ENCODE measurements at places on chromosomes 4 and X.

GRCh38 chr4:87410157-87410556, 12.2 kb upstream of the NUDT9 start:
- no peak for DNase-seq

DNA sequence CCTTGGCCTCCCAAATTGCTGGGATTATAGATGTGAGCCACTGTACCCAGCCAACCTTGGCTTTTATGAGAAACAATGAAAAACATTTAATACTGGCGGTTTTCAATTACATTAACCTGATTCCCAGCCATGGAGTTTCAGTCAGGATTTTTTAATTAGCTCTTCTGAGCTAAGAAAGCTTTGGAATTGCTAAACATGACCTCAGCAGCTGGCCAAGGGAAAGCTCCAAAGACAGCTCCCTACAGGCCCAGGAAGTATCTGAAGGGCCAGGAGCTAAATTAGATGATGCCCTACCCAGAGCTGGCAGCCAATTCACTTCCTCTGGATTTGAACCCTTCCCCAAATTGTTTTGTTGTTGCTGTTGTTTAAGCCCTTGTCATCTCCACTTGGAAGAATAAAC, 26.5 kb upstream of the FUNDC1 start:
- no peak for DNase-seq

- DNase-seq = no peak
These were observed 144.6 kb downstream of the TBL1X start for GRCh38 chrX:9609499-9609898.

GRCh38 chrX:40298572-40299479, 201.1 kb upstream of the BCOR start:
- no peak for DNase-seq

GRCh38 chr4:40525752-40526598, 103.7 kb downstream of the RBM47 start:
- DNase-seq = no peak

DNA sequence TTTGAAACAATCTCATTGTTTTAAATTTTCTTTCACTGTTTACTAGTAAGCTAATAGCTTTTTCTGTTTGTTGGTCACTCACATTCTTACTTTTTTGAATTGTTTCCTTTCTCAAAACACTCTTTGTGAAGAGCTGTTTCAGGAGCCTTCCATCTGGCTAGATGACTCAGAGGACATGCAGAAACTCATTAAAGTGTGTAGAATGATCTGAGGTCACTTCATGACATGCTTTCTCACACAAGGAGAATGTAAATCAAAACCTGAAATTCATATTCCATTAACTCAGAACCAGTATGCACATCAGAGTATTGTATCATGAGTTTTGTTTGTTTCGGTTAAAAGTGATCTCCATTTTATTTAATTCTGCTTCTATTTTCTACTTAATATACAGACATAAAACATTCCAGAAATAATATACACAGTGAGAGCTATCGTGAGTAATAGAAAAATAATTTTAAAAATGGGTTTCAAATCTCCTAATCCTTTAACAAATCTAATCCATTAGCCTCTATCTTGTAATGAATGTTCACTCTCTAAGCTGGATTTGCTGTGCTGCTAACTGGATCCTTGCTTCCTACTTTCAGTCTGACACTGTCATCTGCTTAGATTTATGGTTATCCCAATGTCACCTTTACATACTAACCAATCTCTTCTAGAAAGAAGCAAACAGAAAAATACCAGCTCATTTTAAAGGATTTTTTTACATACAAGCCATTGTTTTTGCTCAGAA, 449.6 kb downstream of the FSTL5 start:
- DNase-seq = no peak

GRCh38 chr4:123784626-123785025, 388.0 kb downstream of the SPRY1 start:
- DNase-seq = no peak

DNA sequence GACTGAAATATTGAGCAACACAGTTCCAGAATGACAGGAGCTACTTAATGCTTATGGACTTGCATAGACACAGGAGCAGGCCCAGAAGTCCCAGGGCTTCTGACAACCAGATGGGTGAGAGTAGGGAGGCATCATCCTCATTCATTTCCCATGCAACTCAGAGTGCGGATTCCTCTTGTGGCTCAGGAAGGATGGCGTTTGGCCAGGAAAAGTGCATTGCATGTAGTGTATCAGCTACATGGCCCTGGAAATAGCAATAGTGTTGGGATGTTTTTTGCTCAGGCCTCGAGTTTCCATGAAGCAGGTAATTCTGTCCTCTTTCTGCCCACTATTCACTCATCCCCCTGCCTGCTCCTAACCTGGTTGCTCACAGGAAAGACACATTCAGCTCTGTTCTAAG, 136.6 kb downstream of the PDGFRA start:
- no peak for DNase-seq

DNA sequence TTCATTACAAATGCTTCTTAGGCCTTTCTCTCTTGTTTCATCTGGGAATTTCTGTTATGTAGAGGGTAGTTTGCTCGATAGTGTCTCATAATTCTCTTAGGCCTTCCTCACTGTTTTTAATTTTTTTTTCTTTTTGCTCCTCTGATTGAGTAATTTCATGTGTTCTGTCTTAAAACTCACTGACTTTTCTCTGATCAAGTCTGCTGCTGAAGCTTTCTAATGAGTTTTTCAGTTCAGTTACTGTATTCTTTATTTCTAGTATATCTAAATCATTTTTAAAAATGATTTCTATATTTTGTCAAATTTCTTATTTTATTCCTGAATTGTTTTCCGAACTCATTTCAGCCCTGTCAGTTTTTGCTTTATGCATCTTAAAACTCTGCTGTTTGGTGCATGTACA, 228.0 kb downstream of the MID1IP1 start:
- DNase-seq = no peak

DNA sequence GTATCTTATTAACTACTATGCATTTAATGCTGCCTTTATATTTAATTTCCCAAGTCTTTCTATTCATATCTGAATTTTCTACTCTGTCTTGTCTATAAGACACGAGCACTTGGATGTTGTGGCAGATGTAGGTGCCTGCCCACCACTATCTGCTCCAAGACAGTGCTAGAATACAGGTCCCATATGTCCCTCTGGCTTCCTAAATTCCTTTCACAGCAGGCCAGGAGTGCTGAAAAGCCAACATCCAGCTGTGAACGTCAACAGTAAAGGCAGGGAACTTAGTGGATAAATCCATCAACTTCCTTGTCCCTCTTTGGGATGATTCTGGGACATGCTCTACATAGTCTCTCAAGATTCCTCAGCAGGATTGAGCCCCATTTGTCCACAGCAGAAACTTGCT, 245.1 kb upstream of the ETNPPL start:
- no peak for DNase-seq

GRCh38 chr4:38060829-38061431, 100.7 kb downstream of the PTTG2 start:
- no peak for DNase-seq

- DNase-seq = no peak
These were observed 59.1 kb downstream of the AMELX start for GRCh38 chrX:11352296-11352741.

DNA sequence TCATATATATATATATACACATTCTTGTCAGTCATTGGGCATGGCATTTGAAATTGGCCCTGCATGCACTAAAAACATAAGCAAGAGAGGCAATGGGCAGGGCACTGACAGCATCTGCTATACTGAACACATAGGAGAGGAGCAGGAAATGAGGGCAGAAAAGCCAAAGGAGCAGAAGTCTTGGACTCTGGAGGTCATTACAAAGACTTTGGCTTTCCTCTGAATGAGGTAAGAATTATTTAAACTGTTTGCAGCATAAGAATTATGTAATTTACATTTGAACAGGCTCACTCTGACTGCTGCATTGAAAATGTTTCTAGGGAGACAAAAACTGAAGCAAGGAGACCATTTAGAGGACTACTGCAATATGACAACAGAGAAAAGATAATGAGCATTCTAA, 396.5 kb downstream of the PRDM5 start:
- DNase-seq = no peak

DNA sequence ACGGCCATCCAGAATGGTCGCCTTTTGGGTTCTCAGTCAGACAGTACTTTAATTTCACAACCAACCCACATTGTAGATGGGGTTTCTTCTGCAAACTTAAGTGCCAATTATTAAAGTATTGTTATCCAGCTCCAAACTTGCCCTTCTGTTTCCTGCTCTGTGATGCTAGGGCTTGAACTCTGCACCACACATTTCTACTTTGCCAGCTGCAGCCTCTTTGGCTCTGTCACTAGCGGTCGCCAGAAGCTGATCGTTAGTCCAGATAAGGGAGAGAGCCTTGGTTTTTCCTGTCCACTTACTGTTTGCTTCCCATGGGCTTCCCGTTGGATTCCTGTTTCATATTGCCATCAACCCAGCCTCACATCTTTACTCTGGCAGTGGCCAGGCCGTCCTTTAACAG, 196.6 kb downstream of the ASB9 start:
- no peak for DNase-seq

GRCh38 chr4:16896881-16897750, 1.3 kb downstream of the LDB2 start:
- no peak for DNase-seq

DNA sequence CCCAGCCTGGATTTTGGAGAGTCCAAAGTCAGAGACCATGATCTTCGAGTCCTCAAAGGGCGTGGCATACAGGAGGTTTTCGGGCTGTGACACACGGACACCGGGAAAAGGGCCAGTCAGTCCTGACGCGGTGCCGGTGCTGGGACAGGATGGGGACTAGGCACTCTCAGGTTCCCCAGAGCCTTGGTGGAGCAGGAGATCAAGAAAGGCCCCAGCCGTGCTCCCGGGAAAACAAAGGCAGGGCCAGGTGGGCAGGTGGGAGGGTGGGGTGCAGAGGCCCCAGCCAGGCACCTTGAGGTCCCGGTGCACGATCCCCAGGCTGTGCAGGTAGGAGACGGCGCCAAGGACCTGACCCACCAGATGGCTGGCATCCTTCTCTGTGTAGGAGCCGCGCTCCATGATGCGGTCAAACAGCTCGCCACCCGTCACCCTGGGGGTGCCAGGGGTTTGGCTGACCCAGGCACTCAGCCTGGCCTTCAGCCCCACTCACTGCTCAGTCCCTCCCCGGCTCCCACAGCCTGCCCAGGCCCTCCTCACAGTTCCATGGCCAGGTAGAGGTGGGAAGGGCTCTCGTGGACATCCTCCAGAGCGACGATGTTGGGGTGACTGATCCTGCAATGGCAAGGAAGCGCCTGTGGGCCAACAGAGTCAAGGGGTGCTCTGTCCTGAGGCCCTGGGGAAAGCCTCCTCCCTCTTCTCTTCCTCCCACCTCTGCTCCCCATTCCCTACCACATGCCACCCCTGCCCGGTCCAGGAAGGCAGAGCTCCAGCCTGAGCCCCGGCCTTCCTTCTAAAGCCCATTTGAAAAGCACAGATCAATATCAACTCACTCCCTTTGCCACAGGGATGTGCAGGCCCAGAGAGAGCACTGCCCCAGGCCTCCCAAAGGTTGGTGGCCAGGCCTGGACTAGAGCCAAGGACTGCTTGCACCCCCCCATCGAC, 1.8 kb downstream of the PNCK start:
- no peak for DNase-seq

DNA sequence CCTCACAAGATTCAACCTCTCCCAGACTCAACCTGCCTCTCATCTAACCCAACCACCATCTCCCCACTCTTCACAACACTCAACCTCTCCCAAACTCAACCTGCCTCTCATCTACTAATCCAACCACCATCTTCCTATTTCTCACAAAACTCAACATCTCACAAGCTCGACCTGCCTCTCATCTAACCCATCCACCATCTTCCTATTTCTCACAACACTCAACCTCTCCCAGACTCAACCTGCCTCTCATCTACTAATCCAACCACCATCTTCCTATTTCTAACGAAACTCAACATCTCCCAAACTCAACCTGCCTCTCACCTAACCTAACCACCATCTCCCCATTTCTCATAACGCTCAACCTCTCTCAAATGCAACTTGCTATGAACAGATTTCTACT, 29.8 kb downstream of the FAT1 start:
- DNase-seq = no peak

DNA sequence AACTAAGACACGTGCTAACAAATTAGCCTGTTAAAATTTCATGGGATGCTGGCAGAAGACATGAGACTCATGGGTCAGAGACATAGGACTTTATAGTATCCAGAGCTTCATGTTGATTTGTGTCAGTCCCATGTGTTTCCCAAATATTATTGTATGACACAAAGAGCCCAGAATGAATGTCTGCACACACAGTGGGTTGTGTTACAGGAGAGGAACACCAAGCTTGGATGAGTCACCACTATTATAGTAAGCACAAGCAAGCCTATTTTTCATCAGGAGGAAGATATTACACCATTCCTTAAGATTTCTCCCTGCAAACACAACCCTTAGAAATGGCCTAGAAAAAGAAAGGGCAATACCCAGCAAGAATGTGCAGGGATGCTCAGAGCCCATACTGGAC, 15.4 kb downstream of the BBS12 start:
- no peak for DNase-seq

- DNase-seq = no peak
These were observed 35.0 kb upstream of the BCOR start for GRCh38 chrX:40132751-40133150.

GRCh38 chr4:16199093-16199492, 27.2 kb downstream of the TAPT1 start:
- DNase-seq = no peak

- no peak for DNase-seq
These were observed 6.7 kb upstream of the HSD17B10 start for GRCh38 chrX:53440621-53441517.

DNA sequence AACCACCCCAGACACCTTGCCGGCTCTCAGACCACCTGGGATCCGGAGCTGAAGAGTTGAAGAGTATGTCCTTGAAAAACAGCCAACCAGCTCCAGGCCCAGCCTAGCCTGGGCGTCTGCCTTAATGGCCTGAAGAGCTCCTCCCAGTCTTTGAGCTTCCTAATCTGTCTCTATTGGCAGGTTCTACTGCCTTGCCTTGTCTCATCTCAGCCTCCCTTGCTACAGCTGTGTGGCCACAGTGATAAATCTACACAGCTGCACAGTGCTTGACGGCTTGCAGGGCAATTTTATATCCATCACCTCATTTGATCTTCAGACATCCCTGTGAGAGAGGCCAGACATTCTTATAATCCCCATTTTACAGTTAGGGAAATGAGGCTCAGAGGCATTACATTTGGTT, 19.9 kb downstream of the AWAT2 start:
- DNase-seq = no peak

DNA sequence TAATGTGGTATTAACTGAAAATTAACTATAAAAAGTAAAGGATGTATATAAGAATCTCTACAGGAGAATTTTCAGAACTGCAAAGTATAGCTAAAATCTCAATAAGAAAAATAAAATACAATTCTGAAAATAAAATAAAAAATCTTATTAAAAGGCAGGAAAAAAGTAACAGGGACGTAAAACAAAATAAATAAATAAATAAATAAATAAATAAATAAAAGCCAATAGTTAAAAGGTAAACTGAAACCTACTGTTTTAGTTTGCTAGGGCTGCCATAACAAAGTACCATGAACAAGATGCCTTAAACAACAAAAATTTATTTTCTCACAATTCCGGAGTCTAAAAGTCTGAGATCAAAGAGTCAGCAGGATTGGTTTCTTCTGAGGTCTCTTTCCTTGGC, 140.6 kb downstream of the SPANXA1 start:
- no peak for DNase-seq

- DNase-seq = no peak
These were observed 206.0 kb downstream of the HHIP start for GRCh38 chr4:144851948-144852347.

- DNase-seq = no peak
These were observed 47.7 kb downstream of the HPGD start for GRCh38 chr4:174474457-174475075.

GRCh38 chrX:52277666-52278065, 91.2 kb upstream of the XAGE2 start:
- DNase-seq = no peak

Data from activated CD8-positive, alpha-beta memory T cell treated with anti-CD3 and anti-CD28 coated beads for 48 hours (primary cell).